ENCODE measurements at places on chromosomes 11 and 22.

- no peak for DNase-seq
These were observed 2.2 kb upstream of the VPS11 start for GRCh38 chr11:119065369-119065768.

- DNase-seq: no peak
These were observed 9.0 kb downstream of the CRKL start for GRCh38 chr22:20926243-20926642.

DNA sequence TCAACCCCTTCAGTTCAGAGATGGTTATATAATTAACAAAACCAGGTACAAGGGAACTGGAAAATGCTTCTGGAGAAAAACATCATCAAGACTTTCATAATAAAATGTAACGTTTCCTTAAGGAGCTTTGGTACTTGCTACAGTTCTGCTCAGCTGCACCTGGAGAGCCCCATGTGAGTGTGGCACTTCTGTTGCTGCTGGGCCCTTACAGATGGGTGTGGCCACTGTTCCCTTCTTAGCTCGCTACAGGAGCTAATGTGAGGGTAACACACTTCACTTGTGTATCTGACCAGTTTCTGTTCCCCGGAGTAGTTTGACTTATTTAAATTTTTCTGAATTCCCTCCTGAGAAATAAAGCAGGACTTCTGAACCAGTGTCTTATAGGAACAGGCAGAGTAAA lies 4.0 kb downstream of the POU2AF3 start:
- peak; percentile 45 for DNase-seq

DNA sequence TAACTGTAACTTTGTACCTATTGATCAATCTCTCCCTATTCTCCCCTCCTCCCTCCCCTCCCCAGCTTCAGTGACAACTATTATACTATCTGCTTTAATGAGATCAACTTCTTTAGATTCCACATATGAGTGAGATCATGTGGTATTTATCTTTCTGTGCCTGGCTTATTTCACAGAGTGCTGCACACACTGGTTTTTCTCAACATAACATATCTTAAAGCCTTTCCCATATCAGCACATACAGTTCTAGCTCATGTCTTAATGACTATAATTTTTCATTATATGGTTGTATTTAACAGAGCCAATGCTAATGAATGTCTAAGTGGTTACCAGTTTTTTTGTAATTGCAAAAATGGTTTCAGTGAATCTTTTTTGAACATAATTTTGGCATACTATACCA lies 340.3 kb upstream of the DDI1 start:
- no peak for DNase-seq

- no peak for DNase-seq
These were observed 39.2 kb downstream of the KDM2A start for GRCh38 chr11:67158221-67158620.

DNA sequence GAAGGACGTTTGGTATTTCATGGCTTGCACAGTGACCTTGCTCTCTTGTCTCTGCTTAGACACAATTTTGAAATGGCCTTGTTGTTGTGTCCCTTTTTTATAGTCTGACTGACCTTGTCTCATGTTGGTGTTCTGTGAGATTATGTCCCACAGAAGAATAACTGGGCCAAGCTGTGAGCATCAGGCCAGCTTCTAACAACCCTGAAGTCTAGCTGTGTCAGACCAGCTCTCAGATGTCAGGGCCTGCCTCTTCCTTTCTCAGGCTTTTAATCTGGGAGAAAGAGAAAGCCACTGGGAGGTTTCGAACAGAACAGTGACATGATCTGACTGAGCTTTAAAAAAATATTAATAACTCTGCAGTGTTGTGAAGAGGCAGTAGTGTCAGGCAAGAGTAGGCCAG lies 2.0 kb upstream of the UEVLD start:
- DNase-seq: no peak

- DNase-seq: no peak
These were observed 4.7 kb downstream of the SIK2 start for GRCh38 chr11:111606986-111607385.

DNA sequence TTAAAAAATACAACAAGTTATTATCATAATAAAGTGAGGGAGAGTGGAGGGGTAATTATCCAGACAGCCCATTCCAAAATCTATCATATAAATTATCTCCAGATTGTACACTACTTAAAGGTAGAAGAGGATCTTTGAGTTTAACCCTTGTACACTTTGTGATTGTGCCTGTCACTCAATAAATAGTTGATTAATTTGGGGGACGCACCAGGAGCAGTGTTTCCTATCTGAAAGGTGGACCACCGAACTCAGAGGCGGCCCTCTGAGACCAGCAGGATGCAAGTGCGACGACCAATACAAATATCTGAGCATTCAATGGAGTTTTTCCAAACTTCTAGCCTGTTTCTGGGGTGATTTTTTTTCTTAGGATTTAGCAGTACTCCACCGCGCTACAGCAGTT lies 1.1 kb upstream of the CECR2 start:
- no peak for DNase-seq

GRCh38 chr11:34647131-34647530 lies 26.2 kb downstream of the EHF start:
- no peak for DNase-seq

DNA sequence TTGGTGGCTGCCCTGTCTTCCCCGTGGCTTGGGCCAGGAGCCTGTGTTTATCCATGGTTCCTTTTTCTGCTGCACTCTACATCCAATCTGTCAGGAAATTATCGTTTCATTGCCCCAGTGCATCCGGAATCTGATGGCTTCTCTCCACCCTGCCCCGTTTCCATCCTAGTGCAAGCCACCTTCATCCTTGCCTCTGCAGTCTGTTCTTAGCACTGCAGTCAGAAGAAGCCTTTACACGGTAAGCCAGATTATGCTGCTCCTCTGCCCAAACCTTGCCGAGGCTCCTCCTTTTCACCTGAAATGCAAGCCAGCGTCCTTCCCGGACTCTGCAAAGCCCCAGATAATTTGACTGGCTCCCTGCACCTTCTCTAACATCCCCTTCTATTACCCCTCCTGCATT lies 45.1 kb downstream of the PARVG start:
- no peak for DNase-seq

DNA sequence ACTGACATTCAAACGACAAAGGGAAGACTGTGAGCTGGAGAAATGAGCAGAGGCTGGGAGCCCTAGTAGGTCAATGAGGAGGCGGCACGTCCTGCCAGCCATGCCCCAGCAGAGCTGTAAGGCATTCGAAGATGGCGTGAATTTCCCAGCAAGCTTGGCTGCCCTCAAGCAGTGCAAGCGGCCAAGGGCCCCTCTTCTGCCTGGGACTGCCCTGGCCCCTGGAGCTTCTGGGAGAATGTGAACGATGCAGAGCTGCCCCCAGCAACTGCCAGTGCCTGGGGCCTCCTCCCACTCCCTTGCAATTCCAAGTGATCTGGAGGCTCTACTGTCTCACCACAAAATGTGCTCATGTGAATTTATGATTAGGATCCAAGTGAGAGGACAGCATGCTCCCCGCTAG lies 4.3 kb downstream of the PPM1F start:
- no peak for DNase-seq

- no peak for DNase-seq
These were observed 10.7 kb downstream of the CBX6 start for GRCh38 chr22:38861170-38861876.

GRCh38 chr11:117437041-117437790 lies 109.6 kb downstream of the CEP164 start:
- DNase-seq: no peak

DNA sequence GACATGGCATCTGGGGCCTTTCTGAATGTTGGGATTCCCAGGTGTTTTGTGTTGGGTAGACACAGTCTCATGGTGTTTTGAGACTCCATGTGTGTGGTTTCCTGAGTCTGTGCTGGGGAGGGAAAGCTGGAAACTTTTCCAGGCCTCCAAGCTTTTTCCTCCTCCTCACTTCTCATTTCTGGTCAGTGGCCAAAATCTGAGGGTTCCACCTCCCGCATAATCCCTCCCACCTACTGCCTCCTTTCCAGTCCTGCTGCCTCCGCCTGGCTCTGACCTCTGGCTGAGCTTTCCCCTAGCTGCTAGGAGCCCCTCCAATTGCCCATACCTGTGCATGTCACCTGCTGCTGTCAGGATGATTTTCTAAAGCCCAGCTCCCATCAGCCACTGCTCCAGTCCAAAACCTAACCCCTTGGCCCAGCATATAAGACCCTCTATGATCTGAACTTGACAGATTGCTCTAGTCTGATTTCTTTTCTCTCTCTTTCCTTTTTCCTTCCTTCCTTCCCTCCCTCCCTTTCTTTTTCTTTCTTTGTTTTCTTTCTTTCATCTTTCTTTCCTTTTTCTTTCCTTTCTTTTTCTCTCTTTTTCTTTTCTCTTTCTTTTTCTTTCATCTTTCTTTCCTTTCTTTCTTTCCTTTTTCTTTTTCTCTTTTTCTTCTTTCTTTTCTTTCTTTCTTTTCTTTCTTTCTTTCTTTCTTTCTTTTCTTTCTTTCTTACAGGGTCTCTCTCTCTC lies 51.4 kb upstream of the NECTIN1 start:
- DNase-seq: no peak

GRCh38 chr22:36256478-36256877 lies 3.5 kb downstream of the APOL1 start:
- DNase-seq: no peak

GRCh38 chr11:66407651-66408050 lies 13.2 kb upstream of the NPAS4 start:
- DNase-seq: no peak

DNA sequence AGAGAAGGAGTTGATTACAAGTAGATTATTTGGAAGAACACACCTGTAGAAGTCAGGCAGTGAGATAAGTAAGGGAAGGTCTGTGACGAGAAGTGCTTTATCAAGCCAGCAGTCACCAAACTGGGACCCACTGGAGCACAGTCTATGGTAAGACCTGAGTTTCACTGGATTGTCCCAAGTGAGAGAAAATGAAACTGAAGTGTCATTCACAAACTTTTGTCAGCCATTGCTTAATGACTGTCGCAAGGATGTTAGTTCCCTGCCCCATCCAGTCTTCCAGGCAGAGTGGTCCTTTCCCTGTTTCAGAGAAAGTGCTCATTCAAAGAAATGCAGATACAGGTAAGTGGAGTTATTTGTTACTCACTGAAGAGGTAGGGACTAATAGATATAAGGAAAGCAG lies 728.0 kb upstream of the TENM4 start:
- no peak for DNase-seq

DNA sequence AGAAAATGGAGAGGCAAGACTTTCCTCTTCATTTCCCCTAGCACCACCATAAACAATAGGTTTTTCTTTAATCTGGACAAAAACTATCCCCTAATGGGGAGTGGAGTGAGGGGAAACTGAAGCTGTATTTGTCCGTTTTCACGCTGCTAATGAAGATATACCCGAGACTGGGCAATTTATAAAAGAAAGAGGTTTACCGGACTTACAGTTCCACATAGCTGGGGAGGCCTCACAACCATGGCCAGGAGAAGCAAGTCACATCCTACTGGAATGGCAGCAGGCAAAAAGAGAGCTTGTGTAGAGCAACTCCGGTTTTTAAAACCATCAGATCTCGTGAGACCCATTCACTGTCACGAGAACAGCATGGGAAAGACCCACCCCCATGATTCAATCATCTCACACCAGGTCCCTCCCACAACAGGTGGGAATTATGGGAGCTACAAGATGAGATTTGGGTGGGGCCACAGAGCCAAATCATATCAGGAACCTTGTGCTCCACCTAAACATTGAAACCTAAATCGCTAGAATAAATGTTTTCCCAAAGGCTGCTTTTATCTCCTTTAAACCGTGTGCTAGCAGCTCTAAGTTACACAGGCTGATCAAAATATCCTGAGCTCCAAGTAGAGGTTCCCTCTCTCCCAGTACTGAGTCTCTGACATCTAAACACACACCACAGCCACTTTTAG lies 4.3 kb downstream of the UBQLN3 start:
- DNase-seq: no peak

- DNase-seq: no peak
These were observed 6.4 kb upstream of the CCDC88B start for GRCh38 chr11:64333556-64333955.

GRCh38 chr11:94740083-94741021 lies 27.8 kb upstream of the AMOTL1 start:
- peak; percentile 17 for DNase-seq

DNA sequence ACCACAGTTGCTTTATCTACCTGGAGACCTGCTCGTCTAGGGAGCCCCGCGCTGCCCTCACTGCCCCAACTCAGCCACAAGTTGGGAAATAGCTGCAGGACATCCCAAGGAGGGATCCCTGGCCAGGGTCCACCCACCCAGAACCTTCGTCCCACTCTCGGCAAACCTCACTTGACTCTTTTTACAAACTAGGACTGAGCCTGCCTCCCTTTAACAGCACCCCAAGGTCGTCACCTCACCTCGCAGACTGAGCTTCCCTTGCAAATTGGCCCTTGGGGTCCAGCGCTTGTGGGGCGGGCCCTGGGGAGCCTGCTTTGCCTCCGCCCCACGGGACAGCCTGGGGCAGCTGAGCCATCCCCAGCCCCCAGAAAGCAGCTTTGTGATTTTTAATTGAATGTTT lies 1505.8 kb downstream of the TBC1D22A start:
- no peak for DNase-seq

DNA sequence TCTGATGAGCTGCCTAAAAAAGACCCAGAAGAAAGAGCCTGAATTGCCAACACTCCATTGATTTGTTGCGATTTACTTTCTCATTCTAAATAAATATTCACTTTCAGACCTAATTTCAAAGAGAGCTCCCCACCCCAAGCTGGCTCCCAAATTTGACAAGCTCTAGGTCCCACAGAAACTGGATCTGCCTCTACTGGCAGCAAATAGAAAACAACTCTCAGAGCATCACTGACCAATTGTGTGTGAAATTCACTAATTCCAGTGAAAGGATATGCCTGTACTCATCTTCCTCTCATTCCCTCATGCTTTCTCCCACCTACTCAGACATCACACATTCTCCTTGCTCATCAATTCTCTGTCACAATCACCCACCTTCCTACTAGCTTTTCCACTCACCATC lies 249.1 kb downstream of the DCDC1 start:
- DNase-seq: no peak

Measured in NCI-H1436 treated with DMSO at 0.1 percent for 48 hours (cell line).